ENCODE measurements at places on chromosomes 5 and 9. TPM values are rescaled to one million over a fixed set of nuclear protein-coding genes. Genes with fewer than 3 reads are reported as not detected.

The DMRT1 gene
- total RNA-seq = not detected

The PCDHB9 gene
- total RNA-seq = 0.64 TPM

The RNF183 gene
- not detected for total RNA-seq

The CDO1 gene
- 0.32 TPM for total RNA-seq

The SPINK6 gene
- not detected for total RNA-seq

The FAM163B gene
- total RNA-seq = not detected
